ENCODE measurements at places on chromosomes 1 and 21. TPM values are rescaled to one million over a fixed set of nuclear protein-coding genes. Genes with fewer than 3 reads are reported as not detected.

Gene B3GALT2
- total RNA-seq: 30.3 TPM

Gene CHI3L2
- 0.57 TPM for total RNA-seq

GRCh38 chr1:14617791-14618190 is 19.3 kb downstream of the KAZN start:
- DNase-seq: no peak

Gene C1orf141
- not detected for total RNA-seq

DNA sequence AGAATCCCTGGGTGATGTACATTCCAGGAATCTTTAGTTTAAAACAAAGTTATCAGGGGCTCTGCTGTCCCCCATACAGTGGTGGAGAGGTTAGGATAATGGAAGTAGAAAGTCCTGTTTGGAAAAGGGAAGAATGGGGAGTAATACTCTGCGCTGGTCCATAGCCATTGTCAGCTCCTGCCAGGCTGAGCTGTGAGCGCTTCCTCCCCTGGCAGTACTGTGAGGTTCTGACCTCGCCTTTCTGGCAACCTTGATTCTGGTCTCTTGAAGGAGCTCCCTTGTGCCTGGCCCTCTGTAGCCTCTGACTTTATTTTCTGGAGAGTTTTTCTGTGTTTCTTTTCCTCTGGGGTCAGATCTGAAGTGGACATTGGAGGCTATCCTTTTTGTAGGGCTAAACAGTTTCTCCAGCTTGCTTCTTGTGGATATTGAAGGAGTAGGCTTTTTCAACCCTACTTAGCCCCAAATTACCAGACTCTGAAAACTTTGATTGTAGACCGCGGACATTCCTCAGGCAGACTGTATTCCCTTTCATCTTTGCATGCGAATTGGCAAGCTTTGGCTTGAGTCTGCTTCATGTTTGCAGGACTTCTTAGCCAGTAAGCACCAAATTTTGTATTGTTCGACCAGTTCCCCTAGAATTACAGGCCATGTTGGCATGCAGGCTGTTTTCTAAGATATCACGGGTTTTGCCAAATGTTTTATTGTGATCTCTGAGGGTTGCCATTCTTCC is 13.8 kb downstream of the UBE4B start:
- DNase-seq: no peak

- DNase-seq: peak; percentile 69
Measured at GRCh38 chr1:214037468-214037867, 49.7 kb downstream of the PROX1 start.

Measured in cardiac septum (tissue), 1 donor.